ENCODE measurements at places on chromosomes 11 and 22.

- no peak for DNase-seq
Measured at GRCh38 chr11:68735646-68736045, 15.7 kb downstream of the TESMIN start.

DNA sequence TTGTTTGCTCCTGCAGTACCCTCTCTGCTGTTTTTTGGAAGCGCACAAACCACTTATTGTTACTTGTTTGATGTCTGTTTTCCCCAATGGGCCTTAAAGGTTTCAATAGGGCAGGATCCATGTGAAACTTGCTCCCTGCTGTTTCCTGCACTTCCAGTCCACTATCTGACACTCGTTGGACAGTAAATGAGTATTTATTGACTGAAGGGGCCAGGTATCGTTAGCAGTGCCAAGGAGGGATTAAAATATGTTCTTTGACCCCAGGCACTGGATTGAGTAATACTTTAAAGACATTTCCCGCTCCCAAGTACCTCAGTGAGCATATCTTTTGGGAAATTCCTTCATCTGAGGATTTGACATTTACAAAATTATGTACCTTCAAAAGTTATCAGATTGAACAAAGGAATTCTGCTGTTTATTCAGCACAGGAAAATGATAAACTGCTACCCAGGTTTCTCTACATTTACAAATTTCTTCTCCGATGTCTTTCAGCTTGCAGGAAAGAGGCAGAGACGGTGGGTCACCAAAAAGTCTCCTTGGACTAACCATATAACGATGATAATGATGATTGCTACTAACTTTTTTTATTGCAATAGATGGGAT is 23.3 kb upstream of the OR9Q2 start:
- no peak for DNase-seq

DNA sequence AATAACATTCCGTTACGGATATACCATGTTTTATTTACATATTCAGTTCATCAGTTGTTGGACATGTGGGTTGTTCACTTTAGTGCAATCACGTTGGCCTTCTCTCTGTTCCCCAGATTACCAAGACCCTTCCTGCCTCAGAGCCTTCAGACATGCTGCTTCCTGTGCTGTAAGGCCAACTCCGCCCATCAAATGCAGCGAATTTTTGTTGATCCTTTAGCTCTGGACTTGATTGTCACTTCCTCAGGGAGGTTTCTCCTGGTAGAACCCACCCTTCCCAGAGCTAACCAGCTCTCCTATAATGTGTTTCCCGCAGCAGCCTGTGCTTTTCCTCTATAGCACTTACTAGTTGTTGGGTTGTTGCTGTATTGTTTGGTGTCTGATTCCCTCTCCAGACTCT is 39.4 kb downstream of the SWAP70 start:
- DNase-seq = no peak

DNA sequence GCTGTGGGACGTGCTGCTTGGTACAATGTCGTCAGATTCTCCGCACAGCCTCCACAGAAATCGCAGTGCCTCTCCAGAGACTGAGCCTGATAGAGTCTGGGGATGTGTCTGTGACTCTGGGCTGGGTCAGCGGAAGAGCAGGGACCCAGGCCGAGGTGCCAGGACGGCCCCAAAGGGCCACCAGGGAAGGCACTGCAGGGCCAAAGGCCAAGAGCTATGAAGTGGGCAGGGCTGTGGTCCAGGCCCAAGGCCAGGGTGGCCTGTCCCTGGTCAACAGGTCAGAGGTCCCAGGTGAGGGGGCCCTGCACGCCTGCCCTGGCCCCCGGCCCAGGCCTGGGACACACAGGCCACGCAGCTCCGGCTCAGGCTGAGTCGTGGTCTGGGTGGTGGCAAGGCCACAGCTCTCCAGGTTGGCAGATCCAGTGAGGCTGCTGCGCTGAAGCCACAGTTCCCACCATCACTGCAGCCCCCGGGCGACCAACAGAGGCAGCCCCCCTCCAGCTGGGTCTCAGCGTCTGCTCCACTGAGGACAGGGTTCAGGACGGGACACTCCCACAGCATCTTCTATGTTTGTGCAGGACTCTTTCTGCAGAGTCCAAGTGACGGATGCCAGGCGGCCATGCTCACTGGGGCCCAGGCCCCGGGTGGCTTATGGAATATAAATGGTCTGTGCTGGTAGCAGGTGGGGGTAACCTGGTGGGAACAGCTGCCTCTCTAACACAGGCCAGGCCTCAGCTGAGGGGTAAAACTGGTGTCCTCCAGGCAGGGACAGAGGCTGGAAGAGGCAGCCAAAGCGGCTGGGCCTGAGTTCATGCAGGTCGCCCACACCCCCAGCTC is 4.8 kb upstream of the PIM3 start:
- DNase-seq = no peak

DNA sequence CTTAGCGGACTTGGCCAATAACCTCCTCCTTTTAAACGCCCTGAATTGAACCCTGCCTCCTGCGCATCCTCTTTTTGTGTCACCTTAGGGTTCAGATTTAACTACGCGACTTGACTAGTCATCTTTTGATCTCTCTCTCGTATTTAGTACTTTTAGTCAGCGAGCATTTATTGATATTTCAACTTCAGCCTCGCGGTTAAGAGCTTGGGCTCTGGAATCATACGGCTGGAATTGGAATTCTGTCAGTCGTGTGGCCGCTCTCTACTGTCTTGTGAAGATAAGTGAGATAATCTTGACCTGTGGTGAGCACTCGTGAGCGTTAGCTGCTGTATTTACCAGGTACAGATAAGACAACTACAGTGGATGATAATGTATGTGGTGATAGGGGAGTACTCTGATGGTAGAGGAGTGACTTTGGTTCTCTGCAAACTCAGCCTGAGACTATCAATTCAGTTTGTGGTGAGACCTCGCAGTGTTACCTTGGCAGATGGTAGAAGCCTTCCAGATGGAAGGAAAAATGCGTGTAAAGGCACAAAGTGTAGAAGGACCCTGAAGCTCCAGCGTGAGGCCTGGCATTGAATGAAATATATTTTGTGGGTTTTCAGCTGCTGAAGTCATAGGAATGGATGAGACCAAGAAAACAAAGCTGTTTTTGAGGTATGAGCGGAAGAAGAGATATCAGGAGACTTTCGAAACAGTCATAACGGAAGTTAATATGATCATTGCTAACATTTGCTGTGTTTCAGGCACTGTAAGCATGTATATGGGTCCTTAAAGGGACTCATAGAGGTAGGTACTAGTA is 682 bp downstream of the ATM start:
- DNase-seq = no peak

GRCh38 chr22:37199760-37200108 is 11.7 kb upstream of the C1QTNF6 start:
- no peak for DNase-seq

DNA sequence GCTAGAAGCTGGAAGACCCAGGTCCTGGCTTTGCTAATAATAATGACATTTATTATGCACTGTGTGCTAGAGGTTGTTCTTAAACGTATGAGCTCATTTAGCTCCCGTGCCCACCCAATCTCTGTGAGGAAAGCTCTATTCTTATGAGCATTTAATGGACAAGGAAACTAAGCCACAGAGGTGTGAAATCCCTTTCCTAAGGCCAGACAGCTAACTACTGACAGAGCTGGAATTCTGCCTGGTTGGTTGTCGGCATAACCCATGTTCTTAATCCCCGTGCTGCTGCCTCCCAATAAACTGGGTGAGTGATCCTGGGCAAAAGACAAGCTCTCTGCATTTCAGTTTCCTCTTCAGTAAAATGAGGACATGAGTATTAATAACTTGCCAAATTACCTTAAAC is 49.4 kb downstream of the SNX19 start:
- no peak for DNase-seq

GRCh38 chr11:8779107-8779506 is 96.5 kb downstream of the RPL27A start:
- no peak for DNase-seq

DNA sequence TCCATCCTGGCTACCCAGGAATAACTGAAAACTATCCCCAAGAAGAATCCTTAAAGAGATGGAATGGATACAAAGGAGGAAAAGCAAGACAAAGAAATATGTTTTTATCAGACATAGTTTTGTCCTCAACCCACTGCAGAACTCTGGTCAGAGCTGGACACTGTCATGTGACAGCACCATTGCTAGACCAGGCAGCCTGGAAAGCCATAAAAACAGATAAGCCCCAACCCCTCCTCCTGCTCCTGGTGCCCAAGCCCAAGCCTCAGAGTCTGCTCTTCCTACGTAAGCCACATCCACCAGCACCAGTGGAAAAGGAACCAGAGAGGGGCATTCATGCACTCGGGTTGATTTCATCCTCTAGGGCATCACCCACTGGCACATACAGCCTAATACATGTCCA is 116.9 kb downstream of the TRIM29 start:
- DNase-seq = no peak

- DNase-seq = no peak
Measured at GRCh38 chr11:37967635-37968034, 1369.6 kb upstream of the RAG2 start.

DNA sequence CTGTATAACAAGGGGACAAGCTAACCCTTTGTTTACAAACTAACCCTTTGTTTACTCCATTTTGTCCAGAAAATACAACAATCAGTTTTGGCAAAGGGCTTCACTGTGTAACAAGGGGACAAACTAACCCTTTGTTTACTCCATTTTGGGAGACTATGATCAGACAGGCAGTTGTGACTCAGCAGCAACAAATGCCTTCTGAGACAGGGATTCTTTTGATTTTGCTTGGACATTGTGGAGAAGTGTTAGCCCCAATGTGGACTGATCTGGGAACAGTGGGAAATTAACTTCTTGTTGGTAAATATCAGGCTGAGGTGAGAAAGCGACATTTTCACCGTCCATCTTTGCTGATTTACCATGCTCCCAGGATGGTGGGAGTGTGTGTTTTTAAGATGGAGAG is 983 bp downstream of the EHF start:
- no peak for DNase-seq

Data from HTR-8/SVneo (cell line).